Pancreas (tissue), 10 donors: ENCODE measurements at places on chromosomes 6 and 20.

DNA sequence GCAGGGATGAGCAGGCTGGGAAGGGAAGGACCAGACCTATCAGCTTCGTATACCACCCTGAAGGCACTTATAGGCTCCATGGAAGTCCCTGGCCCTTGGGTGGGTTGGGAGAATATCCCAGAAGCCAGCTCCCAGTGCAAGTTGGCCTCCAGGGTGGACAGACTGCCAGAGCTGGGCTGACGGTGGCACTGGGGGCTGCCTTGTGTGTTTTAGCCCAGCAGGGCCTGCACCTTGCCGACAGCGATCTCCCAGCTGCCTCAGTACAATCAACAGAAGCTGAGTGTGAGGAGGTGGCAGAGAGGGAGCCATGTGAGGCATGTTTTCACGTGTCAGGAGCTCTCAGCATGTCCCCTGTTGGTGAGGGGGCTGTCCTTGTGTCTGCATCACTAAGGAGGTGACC lies 159.5 kb downstream of the VEGFA start:
- peak; percentile 2 for DNase-seq

DNA sequence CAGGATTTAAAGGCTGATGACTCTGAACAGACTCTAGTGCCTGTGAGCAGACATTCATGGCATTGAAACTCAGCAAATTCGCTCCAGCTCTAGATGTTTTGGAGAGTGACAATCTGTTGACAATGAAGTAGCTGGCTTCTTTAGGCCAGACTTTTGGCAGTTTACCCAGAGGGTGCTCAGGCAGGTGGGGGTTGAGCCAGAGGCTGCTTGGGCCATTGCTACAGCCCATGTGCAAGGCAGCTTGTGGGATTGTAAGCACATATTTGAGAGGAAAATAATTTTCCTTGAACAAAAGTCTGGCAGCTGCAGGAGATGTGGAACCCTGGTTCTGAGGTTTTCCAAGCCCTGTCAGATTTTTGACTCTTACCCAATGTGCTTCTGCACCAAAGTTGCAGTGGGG lies 311.6 kb downstream of the CDC5L start:
- DNase-seq, result no peak

DNA sequence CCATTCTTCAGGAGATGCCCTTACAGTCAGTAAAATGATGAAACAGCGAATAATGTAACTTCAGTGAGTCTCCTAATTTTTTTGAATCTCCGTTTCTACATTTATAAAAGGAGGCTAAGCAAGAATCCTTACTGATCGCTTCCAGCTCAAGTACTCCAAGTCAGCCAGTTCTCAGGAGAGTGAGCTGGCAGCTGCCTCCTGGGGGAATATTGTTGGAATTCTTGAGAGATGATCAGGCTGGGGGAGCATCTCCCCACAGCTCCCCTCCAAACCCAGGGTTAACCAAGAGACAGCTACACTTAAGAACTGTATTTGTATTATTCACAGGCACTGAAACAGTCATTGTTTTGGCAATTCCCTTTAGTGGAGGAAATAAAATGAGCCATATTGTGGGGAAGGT lies 89.1 kb upstream of the PCSK2 start:
- no peak for DNase-seq

- DNase-seq, result no peak
Observed at GRCh38 chr20:31560746-31561598, 44.1 kb upstream of the ID1 start.

DNA sequence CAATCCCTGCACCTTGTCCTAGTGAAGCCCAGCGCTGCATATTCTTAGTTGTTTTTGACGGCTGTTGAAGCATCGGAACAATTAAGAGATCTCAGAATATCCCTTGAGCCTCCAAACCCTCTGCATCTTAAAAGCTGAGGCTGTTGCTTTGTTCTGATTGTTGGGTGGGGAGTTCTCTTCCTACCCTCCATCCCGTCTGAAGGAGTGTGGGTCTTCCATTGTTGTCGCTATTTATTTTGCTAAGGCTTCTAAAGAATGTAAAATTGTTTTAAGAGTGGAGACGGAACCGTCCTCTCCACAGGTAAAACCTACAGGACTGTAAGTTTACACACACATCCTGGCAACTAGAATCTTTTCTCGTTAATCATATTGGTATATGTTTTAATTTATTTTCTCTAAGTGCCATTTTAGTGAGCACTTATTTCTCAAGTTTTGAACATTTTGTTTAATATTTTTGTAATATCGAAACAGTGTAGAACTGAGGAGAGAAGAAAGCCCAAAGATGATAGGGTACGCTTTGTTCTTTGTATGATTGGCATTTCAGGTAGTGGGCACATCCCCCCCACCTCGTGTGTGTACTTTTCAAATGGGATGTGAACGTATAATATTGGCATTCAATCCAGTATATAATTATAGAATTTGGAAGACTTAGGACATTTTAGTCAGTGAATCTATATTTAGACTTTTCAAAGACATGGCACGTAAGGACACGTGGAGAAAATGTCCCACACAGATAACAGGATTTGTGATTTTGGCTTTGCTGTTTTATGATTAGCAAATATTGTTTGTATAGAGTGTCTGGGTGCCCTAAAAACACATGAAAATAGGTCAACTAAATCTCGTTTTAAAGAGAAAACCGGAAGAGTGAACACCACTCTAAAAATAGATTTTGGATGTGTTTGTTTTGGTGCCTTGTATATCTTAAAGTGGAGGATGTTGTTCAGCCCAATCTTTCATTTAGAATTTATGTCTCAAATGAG lies 1.3 kb downstream of the RNF146 start:
- DNase-seq, result no peak

DNA sequence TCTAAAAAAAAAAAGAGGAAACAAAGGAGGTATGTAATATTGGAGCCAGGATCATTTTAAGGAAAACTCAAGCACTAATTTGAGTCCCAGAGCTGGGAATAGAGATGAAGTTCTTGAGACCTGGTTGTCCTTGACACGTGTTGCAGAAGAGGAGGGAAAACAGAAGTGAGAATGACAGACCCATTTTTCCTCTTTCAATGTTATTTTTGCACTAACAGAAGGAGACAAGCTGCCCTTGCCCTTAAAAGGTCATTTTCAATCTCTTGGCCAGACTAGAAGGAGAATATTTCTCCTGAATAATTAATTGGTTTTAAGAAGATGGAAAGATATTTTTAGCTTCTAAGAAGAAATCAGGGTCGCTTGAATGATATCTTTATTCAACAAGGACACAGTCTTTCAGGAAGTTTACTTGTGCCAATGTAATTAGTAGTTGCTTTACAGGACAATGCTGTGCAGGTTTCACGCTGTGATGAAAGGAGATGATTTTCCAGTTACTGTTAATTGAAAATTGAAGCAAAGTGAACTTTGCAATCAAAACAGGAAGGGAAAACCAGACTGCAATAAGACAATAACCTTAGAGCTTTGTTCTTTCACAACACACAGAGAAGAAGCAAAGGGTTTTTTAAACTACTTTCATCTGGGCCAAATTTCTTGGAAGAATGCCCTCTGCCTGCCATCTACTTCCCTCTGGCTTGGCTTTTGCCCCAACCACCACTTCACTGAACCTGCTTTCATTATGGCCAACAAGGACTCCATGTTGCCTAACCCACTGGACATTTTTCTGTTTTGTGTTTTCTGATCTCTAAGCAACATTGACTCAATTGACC lies 107.8 kb upstream of the SHLD1 start:
- no peak for DNase-seq

DNA sequence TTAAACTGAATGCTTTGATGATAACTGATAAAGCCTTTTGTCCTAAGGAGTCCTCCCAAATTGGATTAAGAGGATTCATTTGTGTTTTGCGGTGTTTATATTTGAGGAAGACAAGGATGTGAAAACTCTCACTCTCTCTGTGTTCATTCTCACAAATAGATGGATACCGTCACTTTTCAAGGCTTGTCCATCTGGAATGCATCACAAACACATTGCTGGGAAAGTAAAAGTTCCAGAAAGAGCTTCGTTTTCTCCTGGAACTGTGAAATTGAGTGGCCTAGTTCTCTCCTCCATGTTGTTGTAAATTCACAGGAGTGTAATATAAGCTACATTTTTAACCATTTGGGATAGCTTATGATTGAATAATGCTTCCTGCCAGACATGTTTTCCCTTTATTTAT lies 581.6 kb upstream of the FLRT3 start:
- DNase-seq, result no peak

- no peak for DNase-seq
Observed at GRCh38 chr6:166512567-166512966, 73.9 kb downstream of the RAMACL start.

- peak; percentile 37 for DNase-seq
Observed at GRCh38 chr20:645318-646106, 7.5 kb downstream of the SRXN1 start.

- DNase-seq, result no peak
Observed at GRCh38 chr6:130362128-130362527, 3.7 kb upstream of the TMEM200A start.

GRCh38 chr6:39004801-39005200 lies 43.8 kb upstream of the GLP1R start:
- no peak for DNase-seq

DNA sequence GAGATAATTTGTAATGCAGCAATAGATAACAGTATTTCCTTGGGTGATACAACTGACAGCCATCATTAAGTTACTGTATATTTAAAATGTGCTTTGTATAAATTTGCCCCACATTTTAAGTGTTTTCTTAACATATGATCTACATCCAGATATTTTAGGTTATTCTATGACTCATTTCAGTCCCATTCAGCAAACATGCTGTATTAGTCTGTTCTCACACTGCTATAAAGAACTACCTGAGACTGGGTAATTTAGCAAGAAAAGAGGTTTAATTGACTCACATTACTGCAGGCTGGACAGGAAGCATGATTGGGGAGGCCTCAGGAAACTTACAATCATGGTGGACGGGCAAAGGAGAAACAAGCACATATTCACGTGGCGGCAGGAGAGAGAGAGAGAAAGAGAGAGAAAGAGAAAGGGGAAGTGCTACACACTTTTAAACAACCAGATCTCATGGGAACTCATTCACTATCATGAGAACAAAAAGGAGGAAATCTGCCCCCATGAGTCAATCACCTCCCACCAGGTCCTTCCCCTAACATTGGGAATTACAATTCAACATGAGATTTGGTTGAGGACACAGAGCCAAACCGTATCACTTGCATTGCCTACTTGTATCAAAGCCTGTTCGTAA lies 9.6 kb upstream of the CHD6 start:
- no peak for DNase-seq

DNA sequence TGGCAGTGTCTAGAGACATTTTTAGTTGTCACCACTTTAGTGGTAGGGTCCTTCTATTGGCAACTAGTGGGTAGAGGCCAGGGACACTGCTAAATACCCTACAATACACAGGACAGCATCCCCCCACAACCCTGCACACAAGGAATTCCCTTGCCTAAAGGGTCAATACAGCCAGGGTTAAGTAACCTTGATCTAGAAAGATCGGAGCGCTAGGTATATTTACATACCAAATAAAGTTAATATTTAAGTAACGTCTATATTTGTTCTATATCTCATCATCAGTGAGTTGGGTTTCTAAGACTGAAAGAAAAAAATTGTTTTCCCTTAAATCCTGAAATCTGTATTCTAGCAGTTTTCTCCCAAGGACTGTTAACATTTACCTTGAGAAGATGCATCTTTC lies 16.1 kb downstream of the BFSP1 start:
- no peak for DNase-seq

DNA sequence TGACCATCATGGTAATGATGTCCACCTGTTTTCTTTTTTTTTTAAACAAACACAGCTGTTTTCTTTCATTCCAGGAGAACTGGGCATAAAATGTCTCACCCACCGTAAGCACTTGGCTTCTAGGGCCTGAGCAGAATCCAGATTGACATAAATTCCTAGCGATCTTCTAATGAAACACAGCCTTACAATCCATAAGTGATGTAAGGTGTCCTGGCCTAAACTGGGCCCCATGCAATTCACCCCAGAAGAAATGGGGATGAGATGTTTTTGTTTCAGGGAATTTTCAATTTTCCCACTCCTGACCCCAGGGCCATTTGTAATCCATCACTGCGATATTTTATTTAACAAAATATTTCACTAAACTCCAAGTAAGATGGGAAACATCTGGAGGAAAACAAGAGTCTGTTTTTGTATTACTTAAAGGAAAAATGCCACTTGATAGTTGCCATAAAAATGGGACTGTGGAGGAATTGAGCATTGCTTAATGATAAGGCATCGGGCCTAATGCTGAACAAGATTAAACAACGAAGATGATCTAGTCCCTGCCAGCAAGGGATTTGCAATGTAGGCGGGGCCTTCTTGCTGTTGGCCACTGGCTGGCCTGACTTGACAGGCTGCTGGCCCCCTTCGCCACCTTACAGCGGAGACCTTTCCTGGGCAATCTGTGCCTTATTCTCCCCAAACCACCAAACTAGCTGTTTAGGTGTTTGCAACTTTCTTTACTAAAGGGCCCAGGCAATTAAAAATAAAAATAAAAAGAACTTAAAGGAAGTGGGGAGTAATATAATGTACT lies 183.7 kb downstream of the CD109 start:
- DNase-seq, result no peak

GRCh38 chr6:12051861-12052368 lies 39.8 kb downstream of the HIVEP1 start:
- no peak for DNase-seq

DNA sequence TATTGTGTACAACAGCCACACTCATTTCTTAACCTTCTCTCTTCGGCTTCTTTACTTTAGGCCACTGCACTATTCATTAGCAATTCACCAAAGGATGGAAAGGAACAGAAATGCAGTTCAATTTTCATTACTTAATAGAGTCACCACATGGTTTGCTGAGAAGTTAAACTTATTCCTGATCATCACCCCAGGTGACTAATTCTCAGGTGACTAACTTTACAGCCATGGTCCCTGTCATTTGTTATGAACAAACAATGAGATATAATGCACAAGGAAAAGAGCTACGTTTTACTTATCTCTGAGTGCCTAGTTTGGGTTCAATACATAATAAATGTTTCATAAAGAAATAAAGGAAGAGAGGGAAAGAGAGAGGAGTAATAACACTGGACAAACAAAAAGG lies 45.8 kb upstream of the DST start:
- no peak for DNase-seq

GRCh38 chr6:100899202-100899601 lies 18.1 kb upstream of the ASCC3 start:
- DNase-seq, result no peak

- DNase-seq, result no peak
Observed at GRCh38 chr6:138160329-138161087, 1.2 kb upstream of the ARFGEF3 start.

- DNase-seq, result no peak
Observed at GRCh38 chr20:19648024-19648423, 110.0 kb upstream of the RIN2 start.

GRCh38 chr6:73791336-73791735 lies 95.3 kb downstream of the CD109 start:
- no peak for DNase-seq
